ENCODE measurements at places on chromosomes 12 and 14.
A peak's percentile ranks its signal among the peaks of the same experiment; 100 is the strongest.

GRCh38 chr12:12474931-12475795 is 87.5 kb downstream of the DUSP16 start:
- peak; percentile 47 for DNase-seq

DNA sequence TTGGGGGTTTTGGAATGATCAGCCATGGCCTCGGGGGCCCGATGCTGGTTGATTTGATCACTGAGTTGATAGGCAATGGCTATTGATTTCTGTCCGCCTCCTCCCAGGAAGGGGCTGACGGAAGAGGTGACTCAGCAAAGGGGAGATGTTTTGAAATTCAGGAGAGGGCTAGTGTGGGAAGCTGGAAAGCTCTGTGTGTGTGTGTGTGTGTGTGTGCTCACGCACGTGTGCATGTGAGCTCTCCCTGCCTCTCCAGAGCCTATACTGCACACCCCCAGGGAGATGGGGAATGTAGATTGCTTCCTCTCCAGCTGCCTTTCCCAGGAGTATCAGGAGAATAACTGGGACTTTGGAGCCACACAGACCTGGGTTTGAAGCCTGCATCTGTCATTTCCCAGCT is 184.9 kb upstream of the MYL2 start:
- DNase-seq: no peak

GRCh38 chr12:120737557-120738251 is 12.1 kb downstream of the ACADS start:
- no peak for DNase-seq

DNA sequence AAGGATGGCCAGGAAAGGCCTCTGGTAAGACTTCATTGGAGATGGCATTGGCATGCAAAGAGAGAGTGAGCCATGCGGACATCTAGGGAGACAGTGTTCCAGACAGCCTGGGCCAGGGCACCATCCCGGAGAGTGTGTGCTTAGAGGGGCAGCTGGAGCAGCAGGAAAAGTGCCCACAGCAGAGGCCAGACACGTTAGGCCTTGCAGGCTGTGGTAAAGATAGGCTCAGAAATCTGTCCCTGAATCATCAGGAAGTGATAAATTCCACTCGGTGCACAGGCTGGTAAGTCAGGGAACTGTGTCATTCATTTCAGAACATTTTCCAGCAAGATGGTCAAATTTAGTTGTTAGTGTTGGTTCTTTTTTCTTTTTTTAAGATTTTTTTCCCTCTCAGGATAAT is 8.8 kb downstream of the GALNT16 start:
- no peak for DNase-seq

GRCh38 chr12:92827836-92828431 is 101.2 kb downstream of the EEA1 start:
- DNase-seq: no peak

GRCh38 chr14:66066981-66067776 is 419.0 kb upstream of the CCDC196 start:
- DNase-seq: no peak

DNA sequence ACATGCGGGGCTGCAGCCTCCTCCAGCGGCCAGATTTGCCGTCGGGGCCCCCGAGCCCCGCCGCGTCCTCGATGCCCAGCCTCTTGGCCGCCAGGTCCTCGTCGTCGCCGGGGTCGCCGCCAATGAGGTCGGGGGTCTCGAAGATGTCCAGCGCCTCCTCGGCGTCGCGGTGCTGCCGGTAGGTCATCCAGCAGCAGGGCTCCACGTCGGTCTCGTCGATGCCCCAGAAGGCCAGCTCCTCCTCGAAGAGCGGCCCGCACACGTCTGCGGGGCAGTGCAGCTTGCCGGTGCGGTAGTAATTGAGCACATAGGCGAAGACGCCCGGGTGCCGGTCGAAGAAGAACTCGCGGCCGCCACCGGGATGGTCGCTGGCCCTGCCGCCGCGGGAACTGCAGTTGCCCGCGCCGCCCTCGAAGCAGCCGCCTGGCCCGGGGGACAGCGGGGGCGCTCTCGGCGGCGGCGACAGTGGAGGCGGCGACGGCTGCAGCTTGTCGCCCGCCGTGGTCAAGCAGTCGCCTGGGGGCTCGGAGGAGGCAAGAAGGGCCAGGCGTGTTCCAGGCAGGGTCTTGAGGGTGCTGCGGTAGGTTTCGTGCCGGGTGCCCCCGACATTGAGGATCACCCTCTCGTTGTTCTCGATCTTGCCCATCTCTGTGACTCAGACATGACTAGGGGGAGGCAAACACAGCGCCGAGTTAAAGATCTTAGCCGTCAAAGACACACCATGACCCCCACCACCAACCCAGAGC is 2.1 kb downstream of the KCNC2 start:
- DNase-seq: no peak

DNA sequence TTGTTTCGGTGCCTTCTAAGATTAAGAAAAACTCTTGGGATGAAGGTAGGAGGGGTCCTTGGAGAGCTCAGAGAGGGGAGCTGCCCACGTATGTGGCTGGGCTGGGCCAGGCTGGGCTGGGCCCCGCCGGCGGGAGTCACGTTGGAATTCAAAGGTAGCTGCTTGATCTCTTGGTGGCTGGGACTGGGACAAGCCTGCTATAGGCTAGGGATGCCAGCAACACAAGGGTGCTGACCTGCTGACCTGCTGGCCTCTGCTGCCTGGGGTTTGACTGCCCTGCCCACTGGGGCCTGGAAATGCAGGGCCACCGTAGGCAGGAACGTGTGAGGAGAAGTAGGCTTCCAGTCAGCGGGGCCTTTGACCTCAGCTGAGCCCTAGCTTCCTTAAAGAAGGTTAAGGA is 52.8 kb upstream of the GTF2A1 start:
- DNase-seq: no peak

DNA sequence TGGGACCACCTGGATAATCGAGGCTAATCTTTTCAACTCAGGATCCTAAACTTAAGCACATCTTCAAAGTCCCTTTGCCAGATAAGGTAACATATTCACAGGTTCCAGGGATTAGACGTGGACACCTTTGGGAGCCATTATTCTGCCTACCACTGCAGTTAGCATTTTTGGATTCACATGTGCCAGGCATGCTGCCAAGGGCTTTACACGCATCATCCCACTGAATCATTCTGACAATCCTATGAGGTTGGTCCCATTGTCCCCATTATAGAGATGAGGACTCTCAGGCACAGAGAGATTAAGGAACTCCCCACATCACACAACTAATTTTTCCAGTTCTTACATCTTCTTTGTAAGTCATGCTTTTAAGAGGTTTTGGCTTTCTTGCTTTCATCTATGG is 34.5 kb downstream of the RTN1 start:
- DNase-seq: no peak

- DNase-seq: peak; percentile 38
Observed at GRCh38 chr12:91355150-91356006, 172.8 kb upstream of the DCN start.

DNA sequence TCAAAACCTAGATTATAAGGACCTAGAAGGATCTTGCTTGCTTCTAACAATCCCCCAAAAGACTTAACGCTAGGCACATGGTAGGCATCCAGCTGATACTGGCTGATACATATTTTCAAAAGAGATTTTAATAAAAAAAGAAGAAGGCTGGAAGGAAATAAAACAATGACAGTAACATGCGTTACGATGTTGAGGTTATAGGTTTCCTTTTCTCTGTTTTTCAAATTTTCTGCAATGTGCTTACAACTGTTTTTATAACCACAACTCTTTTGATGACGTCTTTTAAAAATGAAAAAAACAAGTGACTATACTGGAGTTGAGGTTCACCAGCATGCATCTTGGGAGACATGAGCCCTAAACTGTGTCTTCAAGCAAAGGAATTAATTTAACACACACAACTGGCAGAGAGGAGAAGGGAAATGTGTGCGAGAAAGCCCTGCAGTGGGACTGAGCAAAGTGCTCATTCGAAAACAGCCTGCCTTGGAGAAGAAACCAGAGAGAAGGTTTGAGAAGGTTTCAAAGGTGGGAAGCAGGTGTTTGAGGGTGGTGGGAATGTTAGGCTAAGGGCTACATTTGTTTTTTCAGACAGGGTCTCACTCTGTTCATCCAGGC is 80.4 kb downstream of the DUSP16 start:
- DNase-seq: no peak

- DNase-seq: no peak
Observed at GRCh38 chr14:65261946-65262345, 150.6 kb upstream of the FUT8 start.

DNA sequence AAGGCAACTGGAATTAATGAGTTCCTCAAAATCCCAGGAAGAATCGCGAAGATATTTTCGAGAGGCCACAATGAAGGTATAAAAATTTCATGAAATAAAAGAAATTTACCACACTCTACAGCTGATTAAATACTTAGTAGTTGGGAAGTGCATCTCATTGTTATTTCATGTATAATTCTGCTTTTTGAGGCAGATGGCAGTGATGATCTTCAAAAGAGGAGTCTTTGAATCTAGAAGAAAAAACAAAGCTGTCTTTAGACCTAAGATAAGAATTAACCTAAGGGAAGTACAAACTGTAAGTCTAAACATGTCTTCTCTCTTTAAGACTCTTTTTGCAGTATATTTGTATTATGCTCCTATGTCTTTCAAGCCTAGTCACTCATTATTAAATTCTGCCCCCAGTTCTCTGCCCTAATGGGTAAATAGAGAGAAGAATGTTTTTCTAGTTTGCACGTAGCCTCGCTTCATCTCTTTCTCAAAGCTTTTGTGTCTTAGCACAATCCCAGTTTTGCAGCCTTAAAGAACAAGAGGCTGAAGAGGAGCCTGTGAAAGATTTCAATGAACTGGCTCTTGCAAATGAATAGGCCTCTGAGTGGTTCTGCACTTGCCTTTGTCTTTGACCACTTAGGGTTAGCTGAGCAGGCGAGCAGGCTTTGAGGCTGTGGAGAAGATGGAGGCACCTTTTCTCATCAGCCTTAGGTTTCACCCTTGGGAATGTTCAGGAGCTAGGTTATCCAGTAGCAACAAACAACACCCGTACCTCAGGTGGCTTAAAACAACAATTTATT is 32.7 kb downstream of the CFAP54 start:
- DNase-seq: no peak

Data from activated CD4-positive, CD25-positive, alpha-beta regulatory T cell treated with anti-CD3 and anti-CD28 coated beads, Interleukin-2, amount 50 U/mL, for 72 hours (primary cell).